WTC11 (cell line): ENCODE measurements at places on chromosomes 1 and 21.

DNA sequence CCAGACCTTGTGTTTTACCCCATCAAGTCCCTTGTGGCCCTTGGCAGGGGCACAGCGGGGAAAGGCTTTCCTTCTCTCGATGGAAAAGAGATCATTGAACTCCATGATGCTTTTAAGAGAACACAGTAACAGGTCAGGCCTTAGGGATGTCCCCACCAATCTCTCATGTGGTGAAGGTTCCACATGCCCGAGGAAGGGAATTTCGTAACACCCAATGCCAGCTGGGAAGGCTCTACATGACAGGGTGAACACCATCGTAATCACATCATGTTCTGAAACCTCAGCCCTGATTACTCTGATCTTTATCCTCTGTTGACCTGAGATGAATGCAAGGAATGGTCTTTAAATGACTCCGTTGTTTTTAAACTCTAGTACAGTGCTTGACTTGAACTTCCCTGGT is 105.5 kb upstream of the SPAG17 start:
- DNase-seq: no peak

DNA sequence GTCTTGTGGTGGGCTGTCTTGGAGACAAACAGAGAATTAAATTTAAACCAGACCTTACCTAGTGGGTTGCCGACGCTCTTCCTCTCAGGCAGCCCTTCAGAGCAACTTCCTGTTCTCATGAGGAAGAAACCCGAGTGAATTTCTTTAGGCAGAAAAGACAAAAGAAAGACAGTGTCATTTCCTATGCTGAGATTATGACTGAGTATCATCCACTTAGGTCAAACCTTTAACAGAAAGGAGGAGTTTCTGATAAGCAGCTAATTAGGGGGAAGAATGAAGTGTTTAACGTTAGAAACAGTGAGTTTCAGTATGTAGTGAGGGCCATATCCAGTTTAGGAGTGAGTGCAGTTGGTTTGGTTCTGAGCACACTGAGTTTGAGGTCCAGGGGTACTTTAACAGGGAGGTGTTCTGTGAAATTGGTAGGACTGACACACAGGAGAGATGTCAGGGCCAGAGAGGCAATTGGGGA is 38.7 kb downstream of the FASLG start:
- no peak for DNase-seq

DNA sequence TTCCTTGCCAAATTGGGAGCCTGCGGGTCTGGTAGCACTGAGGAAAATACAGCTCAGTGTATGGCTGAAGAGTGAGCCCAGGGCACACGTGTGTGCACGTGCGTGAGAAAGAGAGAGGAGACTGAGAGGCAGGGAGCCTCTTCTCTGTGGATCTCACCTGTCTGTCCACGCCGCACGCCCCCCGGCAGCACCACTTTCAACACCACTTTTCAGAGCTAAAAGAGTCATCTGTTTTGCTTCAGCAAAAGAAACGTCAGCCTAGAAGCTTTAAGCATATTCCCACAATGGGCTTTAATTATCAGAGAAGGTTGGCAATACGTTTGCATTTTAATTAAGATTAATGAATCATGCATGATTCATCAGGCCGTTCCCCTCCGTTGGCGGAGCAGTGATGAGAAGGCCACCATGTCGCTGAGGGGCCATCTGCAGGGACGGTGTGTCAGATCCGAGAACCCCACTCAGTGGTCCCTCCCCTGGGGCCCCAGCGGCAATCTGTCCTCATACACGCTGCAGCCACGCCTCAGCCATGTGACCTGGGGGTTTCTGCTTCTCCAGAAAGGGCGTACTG is 56.8 kb downstream of the SIK1 start:
- no peak for DNase-seq

DNA sequence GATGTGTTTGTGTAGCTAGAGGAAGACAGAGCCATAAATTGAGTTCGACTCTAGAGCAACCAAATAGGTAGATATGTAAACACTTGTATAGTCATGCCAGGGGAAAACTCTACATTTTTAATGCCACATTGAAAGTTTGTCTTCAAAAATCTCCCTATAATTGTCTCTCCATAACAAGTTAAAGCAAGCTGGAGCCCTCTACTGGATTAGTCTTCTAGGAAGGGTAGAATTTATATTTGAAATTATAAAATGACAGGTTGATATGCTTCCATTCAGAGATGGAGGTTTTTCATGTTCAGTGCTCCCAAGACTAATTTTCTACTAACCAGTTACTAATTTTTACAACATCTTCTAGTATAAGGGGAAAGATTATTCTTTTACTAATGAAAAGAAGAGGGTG is 13.1 kb upstream of the COL24A1 start:
- no peak for DNase-seq

- DNase-seq: no peak
Measured at GRCh38 chr1:109392788-109393616, 4.7 kb downstream of the SORT1 start.

- no peak for DNase-seq
Measured at GRCh38 chr1:19455353-19455752, 30.0 kb downstream of the CAPZB start.

GRCh38 chr21:25234857-25235801 is 372.2 kb downstream of the MRPL39 start:
- DNase-seq: no peak

DNA sequence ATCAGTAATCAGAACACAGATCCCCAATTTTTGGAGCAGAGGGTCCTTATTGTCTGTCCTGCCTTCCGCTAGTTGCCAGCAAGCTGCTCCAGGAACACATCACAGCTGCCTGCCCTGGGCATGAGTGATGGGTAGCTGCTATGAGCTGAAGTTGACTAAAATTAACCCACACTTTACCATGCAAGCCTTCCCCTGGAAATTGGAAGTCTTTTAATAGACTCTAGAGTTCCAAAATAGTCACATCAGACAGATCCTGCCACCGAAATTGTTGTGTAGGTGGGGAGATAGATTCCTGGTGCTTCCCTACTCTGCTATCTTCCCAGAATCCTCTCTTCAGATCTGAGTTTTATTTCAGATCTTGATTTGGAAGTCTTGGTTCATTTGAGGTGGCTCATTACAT is 63.1 kb upstream of the GCLM start:
- DNase-seq: no peak

DNA sequence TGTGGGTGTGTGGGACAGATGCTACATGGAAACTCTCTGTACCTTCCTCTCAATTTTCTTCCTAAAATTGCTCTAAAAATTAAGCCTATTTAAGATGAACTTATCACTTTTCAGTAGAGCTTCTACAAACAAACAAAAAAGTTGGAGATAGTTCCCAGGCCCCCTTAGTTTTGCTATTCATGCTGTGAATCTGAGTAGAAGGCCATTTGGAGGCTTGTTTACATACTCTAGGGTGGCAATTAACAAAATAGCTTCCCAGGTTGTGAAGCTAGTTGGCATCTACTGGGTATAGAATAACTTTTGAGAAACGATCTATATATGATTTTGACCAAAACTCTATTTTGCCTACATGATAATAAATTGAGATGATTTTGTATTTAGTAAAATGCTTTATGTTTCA is 541.4 kb upstream of the B3GALT2 start:
- DNase-seq: no peak

- DNase-seq: no peak
Measured at GRCh38 chr1:202286622-202287097, 55.1 kb downstream of the UBE2T start.

DNA sequence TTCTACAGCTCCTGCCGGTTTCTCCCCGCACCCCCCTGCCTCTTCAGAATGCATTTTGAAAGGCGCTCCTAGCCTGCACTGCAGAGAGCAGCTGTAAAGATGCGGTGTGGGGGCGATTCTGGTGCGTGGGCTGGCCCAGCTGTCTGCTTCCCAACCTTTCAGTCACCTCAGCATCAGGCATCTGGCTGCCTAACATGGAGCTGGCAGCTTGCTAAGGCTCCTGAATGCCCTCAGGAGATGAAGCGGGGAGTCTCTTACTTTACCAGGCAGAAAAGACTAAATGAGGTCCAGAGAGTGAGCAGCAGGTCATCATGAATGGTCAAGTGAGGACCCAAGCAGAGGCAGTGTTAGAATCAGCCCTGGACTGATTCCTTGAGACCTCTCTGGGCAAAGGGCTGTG is 8.7 kb downstream of the IER5 start:
- no peak for DNase-seq

- DNase-seq: no peak
Measured at GRCh38 chr1:33905241-33905640, 41.4 kb downstream of the HMGB4 start.

DNA sequence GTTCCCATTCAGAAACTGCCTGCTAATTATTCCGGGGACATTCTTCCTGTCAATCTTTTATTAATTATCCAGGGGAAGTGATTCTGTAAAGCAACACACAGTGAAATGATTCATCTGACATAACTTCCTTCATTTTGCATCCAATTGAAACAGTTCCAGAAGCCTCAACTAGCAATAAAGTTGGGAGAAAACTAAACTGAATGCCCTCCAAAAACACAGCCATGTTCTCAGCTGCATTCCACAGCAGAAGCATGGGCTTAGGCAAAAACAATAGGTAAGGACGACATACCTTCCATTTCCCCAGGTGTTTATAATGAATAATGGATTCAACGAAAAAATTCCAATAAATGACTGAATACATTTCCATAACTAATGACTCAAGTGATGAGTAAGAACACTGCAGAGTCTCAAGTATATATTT is 36.9 kb upstream of the TARBP1 start:
- DNase-seq: no peak

- DNase-seq: no peak
Measured at GRCh38 chr1:228497206-228497605, 10.0 kb downstream of the RNF187 start.

- no peak for DNase-seq
Measured at GRCh38 chr1:3636531-3636930, 11.7 kb downstream of the TPRG1L start.

GRCh38 chr1:206854401-206855129 is 10.9 kb upstream of the IL20 start:
- DNase-seq: no peak

DNA sequence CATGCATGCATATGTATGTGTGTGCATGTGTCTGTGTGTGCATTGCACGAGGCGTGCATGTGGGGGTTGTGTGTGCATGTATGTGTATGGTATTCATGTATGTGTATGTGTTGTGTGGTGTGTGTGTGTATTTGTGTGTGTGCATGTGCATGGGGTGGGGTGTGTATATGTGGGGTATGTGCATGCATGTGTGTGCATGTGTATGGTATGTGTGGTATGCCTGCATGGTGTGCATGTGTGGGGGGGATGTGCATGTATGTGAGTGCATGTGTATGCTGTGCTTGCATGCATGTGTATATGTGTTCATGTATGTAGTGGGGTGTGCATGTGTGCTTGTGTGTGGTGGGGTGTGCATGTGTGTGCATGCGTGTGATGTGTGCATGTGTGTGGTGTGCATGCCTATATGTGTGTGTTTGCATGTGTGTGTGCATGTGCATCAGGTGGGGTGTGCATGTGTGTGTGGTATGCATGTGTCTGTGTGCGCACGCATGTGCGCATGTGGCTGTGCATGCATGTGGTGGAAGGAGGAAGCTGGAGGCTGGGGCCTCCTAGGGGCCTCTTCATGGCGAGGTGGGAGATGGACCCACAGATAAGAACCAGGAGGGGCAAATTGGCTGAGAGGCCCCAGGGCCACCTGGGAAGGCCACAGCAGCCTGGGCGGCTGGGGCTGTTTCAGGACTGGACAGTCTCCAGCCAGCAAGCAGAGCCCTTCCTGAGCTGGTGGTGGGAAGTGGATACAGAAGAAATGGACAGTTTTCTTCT is 35.9 kb upstream of the ARF1 start:
- no peak for DNase-seq

GRCh38 chr1:17922833-17923232 is 167.7 kb downstream of the ACTL8 start:
- DNase-seq: peak; percentile 72

- no peak for DNase-seq
Measured at GRCh38 chr1:240956424-240956823, 344.5 kb upstream of the GREM2 start.

DNA sequence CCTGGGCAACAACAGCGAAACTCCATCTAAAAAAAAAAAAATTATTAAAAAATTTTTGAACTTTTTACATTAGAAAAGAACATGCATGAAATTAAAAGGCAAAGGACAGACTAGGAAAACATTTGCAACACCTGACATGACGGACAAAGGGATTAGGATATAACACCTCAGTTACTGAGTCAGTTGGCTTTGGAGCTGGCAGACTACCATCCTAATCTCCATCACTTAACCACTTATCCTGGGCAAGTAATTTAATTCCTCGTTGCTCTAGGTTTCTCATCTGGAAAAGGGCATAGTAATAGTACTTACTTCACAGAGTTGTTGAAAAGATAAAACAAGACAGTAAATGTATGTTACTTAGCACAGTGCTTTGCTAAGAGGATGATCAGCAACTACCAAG is 11.9 kb downstream of the HECTD3 start:
- DNase-seq: no peak

GRCh38 chr1:204507317-204508105 is 8.7 kb upstream of the MDM4 start:
- peak; percentile 76 for DNase-seq

DNA sequence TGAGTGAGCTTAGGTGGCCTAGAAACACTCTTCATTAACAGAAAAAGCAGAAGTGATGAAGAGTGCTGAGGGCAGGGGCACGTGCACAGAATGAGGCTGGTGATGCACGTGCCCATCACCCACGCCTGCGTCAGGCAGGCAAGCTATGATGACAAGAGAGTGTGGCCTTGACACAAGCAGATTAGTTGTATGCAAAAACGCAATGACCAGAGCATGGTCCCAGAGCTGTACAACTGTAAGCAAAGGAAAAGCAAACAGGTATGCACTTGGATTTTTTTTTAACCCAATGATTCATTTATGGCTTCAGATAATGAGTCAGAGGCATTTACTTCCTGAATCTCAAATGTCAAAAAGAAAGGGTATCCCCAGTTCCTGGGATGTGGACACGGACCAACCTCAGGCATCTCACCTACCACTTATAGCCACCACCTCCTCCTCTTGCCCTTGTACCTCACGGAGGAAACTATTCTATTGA is 9.1 kb upstream of the TMEM61 start:
- DNase-seq: no peak

- DNase-seq: no peak
Measured at GRCh38 chr1:89842567-89843272, 21.9 kb downstream of the LRRC8D start.

DNA sequence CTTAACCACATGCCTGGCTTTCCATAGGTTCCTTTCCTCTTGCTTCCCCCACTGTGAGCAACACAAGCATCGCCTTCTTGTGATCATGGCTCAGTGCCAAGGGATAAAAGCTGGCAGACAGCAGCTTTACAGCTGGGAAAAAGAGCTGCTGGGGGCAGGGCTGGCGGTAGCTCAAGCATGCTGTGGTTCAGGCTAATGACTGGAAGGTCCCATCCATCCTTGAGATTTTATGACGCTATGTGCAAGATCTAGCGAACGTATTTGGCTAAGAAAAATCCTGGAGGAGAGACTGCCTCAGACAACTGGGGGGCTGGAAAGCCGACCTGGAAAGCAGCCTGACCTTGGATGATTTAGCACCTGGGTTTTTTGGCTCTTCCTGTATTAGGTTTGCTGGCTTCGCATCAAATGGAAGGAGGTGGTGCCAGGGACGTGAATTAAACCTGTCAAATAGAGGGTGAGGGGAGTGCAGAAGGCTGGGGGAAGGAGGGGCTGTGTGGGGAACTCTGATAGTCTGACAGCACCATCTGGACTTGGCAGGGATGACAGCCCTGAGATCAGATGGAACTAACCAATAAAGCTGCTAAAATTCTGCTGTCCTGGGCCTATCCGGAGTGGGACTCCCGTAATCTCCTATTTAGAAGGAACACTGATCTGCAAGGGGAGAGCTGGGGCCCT is 34.8 kb downstream of the ZMYND12 start:
- DNase-seq: no peak

GRCh38 chr1:77954521-77954920 is 24.4 kb downstream of the FUBP1 start:
- DNase-seq: no peak

GRCh38 chr1:164830628-164831027 is 271.6 kb downstream of the PBX1 start:
- DNase-seq: no peak
